ENCODE measurements at places on chromosomes 2 and 18.

- DNase-seq, result no peak
Measured at GRCh38 chr2:217555081-217555876, 447.5 kb downstream of the TNS1 start.

GRCh38 chr2:138359532-138359931 lies 142.0 kb upstream of the SPOPL start:
- DNase-seq, result no peak

DNA sequence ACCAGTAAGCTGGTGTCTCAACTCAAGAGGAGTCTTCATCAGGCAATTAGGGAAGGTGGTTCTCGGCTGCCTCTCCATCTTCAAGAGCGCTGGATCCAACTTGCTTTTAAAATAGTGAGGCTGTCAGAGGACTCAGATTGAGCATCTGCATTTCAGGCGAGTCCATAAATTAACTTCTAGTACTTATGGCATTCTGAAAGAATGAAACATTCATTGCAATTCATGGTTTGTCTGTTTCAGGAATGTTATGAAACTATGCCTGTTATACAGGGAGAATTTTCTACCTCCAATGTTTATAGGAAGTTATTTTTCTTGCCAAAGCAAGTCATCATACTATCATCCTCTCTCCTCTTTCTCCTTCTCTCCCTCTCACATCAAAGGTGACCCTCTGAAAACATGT lies 883.2 kb downstream of the SLC4A3 start:
- no peak for DNase-seq

DNA sequence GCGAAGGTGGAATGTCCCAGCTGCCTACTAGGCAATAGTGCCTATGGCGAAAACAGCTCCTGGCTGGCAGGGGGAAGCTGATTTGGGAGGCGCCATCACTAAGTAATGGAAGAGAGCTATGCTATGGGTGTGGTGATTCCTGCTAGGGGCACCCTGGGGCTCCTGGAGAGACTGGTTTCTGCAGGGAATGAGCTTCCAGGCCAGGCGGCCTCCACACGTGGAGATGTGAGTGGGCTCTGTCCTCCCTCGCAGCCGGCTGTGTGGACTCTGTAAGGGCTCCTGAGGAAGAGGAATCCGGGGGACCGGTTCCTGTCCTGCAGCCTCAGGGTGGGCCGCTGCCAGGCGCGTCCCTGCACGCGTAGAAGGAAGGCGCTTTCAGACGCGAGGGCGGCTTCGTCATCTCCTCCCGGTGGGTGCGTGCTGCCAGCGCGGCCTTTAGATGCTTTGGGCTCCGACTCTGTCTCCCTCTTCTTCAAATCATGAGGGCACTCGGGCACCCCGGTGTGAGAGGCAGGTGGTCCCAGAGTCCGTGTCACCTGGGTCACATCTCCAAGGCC lies 55.5 kb upstream of the ANKRD62 start:
- DNase-seq, result peak; percentile 48

DNA sequence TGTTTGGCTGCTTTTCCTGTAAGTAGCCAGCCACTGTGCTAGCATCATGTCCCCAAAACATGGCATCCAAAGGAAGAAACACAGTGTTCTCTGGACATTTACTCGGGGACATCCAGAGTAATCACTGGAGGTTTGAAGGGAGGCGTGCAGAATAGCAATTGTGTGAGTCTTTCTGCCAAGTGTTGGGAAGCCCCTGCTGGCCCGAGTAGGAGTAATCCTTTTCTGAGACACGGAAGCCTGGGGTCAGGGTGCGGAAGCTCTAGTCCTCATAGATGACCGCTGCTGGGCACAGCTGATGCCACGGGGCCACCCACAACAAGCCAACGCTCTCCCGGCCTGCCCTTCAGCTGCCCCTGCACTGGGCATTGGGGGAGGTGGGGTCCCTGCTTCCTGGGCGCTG lies 24.8 kb upstream of the HDAC4 start:
- no peak for DNase-seq

Measured in hepatocyte (in vitro differentiated cells).